Adrenal gland (tissue), 19 donors: ENCODE measurements at places on chromosomes 7 and 10.

DNA sequence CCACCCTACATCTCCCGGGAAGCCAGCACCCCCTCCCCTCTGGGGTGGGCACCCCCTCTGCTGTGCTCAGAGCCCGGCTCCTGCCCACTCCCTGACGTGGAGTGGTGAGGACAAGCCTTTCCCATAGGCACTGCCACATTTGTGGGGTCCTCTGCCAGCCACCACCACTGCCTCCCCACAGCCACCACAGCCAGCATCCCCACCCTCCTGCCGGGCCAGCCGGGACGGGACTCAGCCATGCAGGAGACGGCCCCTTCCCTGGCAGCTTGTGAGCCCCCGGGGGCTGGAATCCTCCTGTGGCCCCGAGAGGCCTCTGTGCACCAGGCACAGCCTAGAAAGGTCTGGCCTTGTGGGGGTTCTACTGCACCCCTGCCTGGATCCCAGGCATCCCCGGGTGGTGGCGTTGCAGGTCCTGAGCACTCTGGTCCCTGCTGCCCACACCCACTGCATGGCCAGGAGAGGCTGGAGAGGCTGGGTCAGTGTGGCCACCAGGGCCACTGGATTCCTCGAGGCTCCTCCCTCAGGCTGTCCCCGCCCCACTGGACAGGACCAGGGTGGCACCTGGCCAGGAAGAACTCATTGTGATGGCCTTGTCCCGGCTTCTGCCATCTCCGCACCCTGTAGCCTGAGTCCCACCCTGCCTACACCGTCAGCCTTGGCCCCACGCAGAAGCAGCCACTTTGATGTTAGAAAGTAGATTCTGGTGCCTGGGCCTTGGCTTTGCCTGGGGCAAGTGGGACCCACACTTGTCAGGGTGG, 148.0 kb downstream of the EBF3 start:
- H3K27ac ChIP-seq: no peak overlapping the region
- DNase-seq: peak; percentile 21
- H3K36me3 ChIP-seq: no peaks in the 10 kb centered on the region
- H3K27me3 ChIP-seq: no peaks in the 10 kb centered on the region
- no peaks in the 10 kb centered on the region for H3K4me1 ChIP-seq

DNA sequence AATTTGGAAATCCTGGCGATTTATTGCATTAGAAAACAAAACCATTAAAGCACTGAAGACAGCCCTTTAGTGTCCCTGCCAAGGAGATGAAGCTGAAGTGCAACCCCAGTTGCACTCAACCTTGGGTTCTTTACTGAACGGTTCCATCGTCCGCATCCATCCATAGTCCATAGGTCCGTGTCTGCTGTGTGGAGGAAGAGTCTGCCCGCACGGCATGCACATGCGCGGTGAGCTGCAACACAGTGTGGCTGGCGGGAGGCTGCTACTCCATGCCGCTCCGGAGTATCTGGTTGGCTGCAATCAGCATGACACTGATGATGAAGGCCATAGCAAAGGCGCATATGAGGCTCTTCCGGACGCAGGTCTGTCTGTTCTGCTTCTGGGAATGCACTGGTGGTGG, 624.6 kb downstream of the CALN1 start:
- H3K27ac ChIP-seq: no peak overlapping the region
- DNase-seq: no peak
- H3K36me3 ChIP-seq: no peaks in the 10 kb centered on the region

DNA sequence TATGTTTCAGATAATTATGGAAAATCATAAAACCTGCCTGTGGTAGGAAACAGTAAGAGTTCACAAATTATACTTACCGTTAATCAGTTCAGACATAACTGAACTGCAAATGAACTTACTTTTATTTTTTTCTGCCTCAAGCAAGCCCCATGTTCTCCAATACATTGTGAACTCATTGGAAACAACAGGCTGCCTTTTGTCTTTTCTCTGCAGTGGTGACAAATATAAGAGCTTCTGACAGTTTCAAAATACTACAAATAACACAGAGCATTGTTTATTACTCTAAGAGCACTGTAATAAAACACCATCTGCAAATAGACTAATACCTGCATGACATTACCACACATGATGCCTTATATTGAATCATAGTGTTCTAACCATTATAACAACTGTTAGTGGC, 94.0 kb upstream of the CDCA7L start:
- no peak overlapping the region for H3K27ac ChIP-seq
- no peaks in the 10 kb centered on the region for H3K36me3 ChIP-seq
- H3K4me1 ChIP-seq: no peaks in the 10 kb centered on the region
- peaks cover 6% of the 10 kb centered on the region for H3K27me3 ChIP-seq
- DNase-seq: no peak

DNA sequence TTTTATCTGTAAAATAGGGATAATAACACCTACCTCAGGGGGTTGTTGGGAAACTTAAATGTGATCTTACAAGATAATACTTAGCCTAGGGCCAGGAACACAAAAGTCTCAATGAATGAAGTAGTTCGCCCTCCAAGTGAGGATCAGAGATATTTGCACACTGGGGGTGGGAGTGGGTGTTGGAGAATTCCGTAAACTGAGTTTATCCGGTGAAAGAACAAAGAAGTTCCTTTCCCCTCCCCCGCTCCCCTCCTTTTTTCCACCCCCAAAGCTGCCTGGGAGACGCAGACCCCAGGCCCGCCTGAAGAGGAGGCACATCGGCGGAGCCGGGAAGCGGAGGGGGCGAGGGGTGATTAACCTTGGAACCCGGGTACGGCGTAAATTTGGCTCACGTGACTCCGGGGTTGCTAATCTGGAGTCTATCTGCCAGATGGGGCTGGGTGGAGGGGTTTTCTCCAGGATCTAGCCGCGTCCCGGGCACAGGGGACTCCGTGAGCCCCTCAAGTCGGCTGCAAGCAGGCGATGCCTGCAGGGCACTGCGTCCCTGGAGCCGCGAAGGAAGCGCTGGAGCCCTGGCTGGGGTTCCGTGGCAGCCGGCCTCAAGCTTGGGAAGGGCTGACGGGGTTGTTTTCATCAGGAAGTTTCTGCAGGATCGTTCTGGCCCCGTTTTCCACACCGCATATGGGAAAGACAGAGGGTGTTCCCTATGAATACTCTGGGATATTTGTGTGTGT, 1.4 kb upstream of the PODXL start:
- H3K4me3 ChIP-seq: no peak overlapping the region
- H3K36me3 ChIP-seq: no peaks in the 10 kb centered on the region
- H3K27ac ChIP-seq: no peak overlapping the region
- H3K27me3 ChIP-seq: no peaks in the 10 kb centered on the region
- no peak for DNase-seq

DNA sequence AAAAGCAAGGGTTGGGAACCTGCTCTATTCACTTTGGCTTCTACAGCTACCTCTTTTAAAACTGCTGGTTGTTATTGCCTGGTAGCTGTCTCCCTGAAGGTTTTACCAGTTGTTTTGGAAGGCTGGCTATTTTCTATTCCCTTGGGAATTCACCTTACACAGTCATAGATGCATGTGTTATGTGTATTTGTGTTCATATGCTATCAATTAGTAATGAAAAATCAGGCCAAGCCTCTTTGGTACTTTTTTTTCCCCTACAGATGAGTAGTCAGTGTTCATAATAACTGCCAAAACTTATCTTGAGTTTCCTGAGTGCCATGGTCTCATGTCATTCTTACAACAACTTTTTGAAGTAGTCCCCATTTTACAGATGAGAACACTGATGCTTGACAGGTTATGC, 738.0 kb upstream of the GALNT17 start:
- no peaks in the 10 kb centered on the region for H3K36me3 ChIP-seq
- H3K27me3 ChIP-seq: no peaks in the 10 kb centered on the region
- no peak for DNase-seq
- H3K4me3 ChIP-seq: no peak overlapping the region
